ENCODE measurements at places on chromosomes 1 and 21.

DNA sequence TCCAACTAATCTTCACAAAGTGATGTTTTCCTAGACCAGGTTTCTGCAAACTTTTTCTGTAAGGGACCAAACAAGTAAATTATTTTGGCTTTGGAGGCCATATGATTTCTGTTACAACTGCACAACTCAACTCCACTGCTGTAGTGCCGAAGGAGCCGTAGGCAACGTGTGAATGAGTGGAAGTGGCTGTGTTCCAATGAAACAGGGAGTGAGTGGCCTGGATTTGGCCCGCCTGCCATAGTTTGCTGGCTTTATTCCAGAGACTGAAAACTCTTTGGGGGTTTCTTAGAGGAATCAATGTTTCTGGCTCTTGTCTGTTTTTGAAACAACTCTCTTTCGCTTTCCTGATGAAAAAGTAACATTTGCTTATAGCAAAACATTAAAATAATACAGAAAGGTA is 12.6 kb upstream of the ACTL8 start:
- no peak for DNase-seq

DNA sequence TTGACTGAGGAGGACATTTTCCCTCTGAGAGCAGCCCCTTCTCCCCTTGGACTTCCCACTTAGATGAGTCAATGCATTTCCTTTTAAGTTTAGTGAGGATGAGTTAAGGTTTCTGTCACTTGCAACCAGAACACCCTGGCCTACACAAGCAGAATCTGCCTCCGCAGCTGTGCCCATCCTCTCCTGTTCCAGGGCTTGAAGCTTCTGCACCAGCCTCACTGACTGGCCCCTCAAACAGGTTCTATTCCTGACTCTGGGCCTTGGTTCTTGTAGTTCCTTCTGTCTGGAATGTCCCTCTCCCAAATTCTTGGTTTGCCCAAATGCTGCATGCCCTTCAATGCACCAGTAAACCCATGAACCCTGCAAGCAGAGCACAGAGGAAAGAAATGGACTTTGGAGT is 394.4 kb downstream of the PTPRU start:
- no peak for DNase-seq

GRCh38 chr1:168431882-168432281 is 111.9 kb downstream of the XCL2 start:
- DNase-seq: no peak

- DNase-seq: no peak
Measured at GRCh38 chr1:109192433-109192832, 21.3 kb upstream of the SARS1 start.

- DNase-seq: no peak
Measured at GRCh38 chr1:11486231-11487009, 7.5 kb downstream of the DISP3 start.

DNA sequence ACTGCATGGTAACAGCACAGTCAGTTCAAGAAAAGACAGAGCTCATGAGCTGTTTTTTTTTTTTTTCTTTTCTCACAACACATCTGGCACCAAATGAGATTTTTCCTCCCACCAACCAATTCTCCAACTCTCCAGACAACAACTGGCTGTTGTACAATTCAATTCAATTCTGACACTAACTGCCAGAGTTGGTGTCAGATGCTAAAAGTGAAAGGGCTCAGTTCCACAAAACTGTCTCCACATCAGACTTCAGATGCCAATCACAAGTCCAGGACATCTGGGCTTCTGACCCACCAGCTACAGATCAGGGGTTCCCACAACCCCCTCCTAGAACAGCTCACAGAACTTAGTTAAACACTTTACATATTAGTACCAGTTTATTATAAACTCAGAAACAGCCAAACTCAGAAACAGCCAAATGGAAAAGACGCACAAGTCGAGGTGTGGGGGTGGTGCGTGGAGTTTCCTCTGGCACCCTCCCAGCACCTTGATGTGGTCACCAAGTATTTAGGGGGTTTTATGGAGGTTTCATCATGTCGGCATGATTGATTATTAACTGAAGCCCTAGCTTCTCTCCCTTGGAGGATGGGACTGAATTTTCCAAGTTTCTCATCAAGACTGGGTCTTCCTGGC is 39.2 kb upstream of the LRRC8D start:
- peak; percentile 81 for DNase-seq

GRCh38 chr21:43712268-43712942 is 6.5 kb upstream of the PDXK start:
- DNase-seq: no peak

DNA sequence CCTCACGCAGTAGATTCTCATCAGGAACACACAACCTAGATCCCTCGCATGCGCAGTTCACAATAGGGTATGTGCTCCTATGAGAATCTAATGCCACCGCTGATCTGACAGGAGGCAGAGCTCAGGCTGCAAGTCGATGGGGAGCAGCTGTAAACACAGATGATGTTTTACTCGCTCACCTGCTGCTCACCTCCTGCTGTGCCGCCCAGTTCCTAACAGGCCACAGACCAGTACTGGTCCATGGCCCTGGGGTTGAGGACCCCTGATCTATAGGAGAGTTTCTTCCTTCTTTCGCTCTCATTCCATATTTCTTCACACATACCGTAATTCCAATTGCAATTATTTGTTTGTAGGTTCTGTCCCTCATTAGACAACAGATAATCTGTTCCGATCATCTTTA is 103.4 kb downstream of the CLEC20A start:
- DNase-seq: no peak

DNA sequence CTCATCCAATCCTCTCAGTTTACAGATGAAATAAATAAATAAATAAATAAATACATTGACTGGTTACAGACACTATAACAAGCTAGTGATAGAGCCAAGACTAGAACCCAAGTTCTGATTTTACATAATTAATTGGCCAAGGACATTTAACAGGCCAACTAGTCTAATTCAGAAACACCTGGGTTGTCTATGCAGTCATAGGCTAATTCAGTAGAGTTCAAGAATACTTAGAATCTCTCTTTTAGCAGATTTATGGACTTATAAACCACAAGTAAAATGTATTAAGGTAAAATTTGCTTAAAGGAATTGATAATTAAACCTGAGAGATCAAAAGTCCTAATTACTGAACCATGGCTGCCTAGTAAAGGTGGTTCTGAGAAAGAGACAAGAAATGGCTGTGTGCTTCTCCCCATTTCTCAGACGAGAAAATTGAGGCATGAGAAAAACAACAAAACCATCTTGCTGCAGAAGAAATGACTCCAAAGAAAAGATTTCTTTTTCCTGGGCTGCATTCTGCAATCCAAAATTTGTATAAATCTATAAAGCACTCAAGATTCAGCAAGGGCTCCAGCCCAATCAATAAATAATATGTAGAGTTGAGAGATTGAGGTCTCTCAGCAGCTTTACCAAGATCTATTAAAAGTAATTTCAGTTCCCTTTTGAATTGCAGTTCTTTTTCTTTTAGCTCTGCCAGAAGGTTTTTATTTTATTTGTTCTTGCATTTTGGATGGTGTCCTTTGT is 98.3 kb downstream of the DUSP10 start:
- DNase-seq: no peak

- DNase-seq: no peak
Measured at GRCh38 chr1:162072740-162073139, 3.2 kb downstream of the NOS1AP start.

GRCh38 chr21:43331962-43332828 is 94.7 kb downstream of the SIK1 start:
- no peak for DNase-seq

DNA sequence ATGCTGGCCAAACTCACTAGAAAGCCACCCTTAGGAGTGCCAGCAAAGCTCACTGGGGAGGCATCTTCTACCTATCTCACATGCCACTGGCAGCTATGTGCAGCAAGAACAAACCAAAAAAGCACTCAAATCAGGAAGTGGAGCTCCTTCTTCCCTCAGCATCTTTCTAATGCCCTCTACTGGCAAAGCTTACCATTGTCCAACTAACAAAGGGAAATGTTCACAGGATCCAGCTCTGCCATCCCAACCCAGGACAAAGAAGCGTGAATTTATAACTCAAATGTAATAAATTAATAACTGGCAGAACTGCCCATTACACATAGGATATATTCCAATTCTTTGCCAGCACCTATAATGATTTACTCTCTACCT is 38.9 kb downstream of the LEPR start:
- no peak for DNase-seq

GRCh38 chr1:224782281-224783000 is 147.0 kb upstream of the DNAH14 start:
- no peak for DNase-seq

DNA sequence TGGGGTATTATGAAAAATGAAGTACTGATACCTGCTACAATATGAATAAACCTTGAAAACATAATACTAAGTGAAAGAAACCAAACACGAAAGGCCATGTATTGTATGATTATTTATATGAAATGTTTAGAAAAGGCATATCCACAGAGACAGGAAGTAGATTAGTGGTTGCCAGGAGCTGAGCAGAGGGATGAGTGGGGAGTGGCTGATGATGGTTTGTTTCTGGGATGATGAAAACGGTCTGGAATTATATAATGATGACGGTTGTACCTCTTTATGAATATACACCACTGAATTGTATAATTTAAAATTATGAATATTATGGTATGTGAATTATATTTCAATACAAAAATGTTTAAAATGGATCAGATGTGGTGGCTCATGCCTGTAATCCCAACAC is 63.8 kb upstream of the MPC2 start:
- DNase-seq: no peak
